ENCODE measurements at places on chromosomes 6 and 20.

DNA sequence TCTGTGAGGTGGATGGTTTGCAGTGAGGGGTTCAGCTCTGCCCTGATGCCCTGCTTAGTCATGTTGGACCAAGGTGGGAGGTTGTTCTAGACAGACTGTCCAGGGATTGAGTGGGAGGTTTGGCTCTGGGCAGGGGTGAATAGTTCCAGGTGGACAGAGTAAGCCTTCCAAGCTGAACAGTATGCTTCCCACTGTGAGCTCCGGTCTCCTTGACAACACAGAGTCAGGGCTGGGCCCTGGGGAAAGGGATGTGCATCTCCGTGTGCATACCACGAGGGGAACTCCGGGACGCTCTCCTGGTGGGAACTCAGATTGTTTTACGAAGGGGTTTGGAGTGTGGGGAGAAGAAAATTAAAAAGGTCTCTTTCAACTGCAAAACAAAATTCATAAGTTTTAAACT, 174.7 kb downstream of the DHX35 start:
- DNase-seq = no peak

DNA sequence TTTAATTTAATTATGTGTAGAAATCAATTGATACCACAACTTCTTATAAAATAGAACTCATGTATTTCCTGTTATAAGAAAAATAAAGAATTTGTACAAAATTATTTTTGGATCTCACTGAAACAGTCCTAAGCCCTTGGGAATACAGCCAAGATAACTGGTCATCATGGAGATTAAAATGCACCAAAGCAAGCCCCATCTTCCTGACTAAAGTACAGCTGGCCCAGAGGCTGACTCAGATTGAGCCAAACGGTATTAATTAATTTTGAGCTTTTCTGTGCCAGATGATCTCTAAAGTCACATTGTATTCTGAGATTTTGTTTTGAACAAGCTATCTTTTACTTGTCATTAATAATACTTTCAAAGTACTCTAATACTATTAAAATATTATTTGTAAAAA, 978.5 kb downstream of the TBC1D32 start:
- no peak for DNase-seq

DNA sequence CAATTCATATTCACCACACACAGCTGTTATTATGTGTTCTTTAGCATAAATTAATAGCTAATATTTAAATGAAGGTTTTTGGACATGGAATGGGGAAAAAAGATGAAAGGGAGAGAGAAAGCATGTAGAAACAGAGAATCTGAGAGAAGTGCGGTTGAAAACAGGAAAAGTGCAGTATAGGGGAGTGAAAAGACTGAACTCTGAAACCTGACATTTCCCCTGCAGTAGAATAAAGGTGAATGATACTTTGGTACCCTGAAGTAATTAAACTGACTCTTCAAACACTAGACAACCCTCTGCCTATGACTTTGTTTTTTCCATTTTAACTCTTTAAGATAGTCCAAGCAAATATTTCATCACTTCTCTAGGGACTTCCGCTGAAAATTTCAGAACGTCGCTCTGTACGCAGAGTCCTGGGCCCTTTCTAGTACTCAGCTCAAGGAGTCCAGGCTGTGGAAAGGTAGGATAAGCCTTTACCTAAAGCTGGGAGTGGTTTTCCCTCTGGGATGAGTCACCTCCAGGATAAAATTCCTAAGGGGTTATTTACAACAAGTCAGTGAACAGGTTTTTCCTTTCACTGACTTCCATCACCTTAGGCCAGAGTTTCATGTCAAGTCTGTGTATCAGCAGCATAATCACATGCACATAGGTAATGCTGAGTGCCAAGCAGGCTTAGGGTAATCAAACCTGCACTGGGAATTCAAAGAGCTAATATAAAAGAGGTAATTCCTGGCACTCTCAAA, 614.5 kb downstream of the PKHD1 start:
- DNase-seq = no peak

- DNase-seq = no peak
Measured at GRCh38 chr20:23159256-23159946, 73.3 kb upstream of the CD93 start.

DNA sequence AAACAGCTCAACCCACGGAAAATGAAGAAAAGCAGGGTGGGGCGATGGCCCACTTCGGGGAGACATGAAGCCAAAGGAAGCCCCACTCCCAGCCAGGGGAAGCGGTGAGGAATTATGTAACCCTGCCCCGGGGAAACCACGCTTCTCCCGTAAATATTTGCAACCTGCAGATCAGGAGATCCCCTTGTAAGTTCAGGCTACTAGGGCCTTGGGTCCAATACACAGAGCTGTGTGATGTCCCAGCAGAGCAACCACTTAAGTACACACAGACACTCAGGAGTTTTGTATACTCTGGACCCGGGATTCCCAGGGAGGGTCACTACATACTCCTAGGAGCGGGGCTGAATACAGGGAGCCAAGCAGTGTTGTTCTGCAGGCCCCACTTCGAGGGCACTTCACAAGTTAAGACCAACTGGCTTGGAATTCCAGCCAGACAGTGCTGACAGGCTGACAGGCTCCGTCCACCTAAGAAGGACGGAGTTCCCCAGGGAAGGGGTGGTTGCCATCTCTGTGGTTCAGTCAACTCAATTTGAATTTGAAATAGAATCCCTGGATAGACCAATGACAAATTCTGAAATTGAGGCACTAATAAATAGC, 301.4 kb upstream of the THEMIS start:
- DNase-seq = no peak

DNA sequence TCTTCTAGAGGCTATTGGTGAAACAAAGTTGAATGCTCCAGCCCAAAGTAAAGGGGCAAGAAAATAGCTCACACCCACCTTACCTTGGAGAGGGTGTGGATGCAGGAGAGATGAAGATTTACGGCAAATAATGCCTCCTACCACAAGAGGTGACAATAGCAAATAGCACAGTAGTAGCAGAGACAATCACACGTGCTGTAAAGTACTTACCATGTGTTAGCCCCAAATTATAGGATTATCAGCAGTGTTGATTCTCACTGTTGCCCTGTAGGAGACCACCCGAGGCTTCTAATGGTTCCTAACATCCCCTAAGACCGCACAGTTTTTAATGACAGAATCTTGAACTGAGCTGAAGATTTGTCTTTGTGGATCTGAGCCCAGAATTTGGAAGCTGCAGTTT, 94.8 kb upstream of the FOXA2 start:
- DNase-seq = no peak

GRCh38 chr6:159149641-159150040, 19.6 kb upstream of the FNDC1 start:
- DNase-seq = no peak

GRCh38 chr6:13495112-13495776, 7.8 kb upstream of the GFOD1 start:
- DNase-seq = no peak

DNA sequence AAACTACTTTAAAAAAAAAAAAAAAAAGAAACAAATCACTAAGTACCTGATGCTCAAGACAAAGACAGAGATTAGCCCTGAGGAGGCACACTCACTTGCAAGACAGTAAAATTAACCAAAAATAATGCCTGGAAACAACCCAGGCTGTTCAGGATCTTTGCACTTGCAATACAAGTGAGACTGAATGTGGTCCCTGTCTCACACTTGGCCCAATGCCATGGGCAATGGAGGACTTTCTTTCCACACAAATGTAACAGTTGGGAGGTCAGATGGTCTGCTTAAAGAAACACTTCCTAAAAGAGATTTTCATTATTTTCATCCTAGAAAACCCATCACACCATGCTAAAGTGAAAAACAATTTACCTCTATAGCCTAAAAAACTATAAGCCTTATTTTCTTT, 16.2 kb downstream of the STAU1 start:
- DNase-seq = no peak

DNA sequence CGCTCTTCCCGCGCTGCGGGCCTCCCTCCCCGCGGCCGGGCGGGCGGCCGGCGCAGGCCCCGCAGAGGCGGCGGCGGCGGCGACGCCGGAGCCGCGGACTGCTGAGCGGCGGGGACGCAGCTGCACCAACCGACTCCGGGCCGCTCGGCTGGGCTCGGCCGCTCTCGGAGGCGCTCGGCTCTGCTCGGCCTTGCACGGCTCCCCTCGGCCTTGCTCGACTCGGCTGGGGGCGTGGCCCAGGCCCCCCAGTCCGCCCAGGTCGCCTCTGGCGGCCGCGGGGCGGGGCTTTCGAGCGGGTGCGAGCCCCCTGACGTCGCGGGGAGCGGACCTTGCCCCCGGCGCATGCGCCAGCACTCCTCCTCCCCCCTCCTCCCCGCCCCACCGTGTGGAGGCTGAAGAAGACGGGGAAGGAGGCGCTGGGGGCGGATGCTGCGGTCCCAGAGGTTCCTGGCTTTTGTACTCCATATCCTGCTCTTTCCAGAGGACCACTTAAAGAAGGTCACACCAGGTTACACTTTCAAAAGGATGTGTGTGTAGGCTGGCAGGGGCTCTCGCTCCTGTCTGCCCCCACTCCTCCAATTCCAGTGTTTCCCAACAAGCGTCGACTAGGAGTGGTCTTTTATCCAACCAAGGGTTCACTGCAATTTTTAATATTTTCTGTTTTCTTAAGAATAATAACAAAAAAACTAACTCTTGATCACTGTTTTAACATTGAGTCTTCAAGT, at the start of gene ZHX3:
ZHX3 (minus strand) TSS at position 186 of the 725 bp plus-strand sequence. CDS start 112,815 bp downstream, outside the sequence.
- peak; percentile 89 for DNase-seq

DNA sequence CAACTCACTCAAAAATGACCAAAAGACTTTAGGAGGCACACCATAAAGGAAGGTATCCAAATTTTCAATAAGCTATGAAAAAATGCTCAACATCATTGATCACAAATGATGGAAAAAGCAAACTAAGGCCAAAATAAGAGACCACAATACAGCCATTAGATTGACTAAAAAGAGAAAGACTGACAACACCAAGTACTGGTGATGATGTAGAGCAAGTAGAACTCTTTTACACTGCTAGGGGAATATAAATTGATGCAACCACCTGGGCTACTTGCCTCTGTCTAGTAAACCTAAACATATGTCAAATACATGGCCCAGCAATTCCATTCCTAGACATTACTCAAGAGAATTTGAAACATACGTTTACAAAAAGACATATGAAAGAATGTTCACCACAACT, 148.6 kb downstream of the GRM4 start:
- no peak for DNase-seq

DNA sequence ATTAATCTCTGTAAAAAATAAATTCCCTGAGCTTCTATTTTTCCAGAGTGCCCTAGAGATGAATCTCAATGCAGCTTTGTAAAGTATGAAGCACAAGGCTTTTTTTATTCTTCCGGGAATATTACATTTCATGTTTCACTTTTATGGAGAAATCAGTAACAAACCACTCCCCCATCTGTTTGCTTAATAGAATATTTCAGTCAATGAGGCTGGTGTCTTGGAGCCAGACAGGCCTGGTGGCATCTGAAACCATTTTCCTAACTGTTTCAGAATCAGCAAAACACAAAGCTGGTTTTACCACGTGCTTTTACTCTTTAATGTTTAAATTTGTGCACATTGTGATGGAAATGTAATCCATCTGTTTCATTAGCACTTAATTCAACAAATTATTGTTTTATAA, 400.8 kb upstream of the HSF2 start:
- DNase-seq = no peak

GRCh38 chr20:21339499-21339898, 36.4 kb downstream of the XRN2 start:
- no peak for DNase-seq

DNA sequence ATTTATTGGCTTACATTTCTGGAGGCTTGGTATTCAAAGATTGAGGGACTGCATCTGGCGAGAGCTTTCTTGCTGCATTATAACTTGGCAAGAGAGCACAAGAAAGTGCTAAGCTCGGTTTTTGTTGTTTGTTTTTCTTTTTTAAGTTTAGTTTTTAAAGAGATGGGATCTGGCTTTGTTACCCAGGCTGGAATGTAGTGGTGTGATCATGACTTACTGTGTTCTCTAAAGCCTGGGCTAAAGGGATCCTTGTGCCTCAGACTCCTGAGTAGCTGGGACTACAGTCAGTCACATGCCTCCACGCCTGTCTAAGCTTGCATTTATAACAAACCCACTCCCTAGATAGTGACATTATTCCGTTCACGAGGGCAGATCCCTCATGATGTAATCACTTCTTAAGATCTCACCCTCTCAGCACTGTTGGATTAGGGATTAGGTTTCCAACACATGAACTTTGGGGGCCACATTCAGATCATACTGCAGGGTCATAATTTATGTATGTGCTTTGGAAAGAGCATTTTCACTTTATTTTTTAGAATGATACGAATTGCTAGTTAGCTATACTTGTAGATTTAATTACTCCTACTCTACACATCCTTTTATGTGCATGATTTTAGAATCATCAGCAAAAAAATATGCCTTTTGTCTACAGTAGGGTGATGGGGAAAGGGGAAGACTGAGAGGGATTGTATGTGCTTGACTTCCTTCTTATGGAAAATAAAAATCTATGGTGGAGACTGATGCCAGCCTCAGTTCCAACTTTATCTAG, 167.8 kb downstream of the JARID2 start:
- DNase-seq = no peak

DNA sequence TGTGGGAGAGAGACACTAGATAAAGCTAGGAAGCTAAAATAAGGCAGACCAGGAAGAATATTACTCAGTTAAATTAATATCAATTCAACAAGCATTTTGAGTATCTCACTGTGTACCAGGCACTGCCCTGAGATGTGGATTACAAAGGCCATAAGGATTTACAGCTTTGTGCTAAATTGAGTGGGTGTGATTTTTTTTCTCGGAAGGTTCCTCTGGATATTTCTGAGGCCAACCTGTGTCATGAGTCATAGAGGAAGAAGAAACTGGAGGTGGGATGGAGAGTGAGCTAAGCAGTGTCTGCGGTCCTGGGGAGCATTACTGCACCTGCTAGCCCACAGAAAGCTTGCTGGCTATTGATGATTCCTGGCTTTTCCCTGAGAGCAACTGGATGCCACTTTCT, 135.2 kb downstream of the RFPL4B start:
- DNase-seq = no peak

GRCh38 chr6:156940221-156940620, 163.0 kb downstream of the ARID1B start:
- DNase-seq = no peak

DNA sequence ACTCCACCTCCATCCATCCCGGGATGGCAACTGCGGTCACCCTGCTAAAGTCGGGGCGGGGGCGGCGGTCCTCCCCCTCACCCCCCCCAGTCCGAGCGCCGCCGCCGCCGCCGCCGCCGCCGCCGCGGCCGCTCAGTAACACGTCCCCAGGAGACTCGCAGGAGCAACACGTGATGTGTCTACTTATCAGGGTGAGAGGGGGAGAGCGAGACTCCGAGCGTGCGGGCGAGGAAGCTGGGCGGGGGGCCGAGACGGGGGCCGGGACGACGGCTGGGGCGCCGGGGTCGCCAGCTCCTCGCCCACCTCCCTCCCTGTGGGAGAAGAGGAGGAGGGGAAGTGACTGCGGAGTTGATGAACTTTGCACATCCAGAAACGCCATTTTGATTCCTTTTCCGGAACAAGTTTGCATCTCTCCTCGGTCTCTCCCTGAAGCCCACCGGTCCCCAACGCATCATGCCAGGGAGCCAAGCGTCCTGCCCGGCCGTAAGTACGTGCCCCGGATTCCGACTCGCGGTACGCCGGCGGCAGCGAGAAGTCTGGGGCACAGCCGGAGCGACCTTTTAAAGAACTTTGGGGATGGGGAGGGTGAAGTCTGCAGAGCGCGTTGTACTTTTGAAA, at the start of gene RREB1:
RREB1 (plus strand) TSS at position 384 of the 618 bp plus-strand sequence. CDS start 73,951 bp downstream, outside the sequence.
- DNase-seq = peak; percentile 38

All from stimulated activated CD8-positive, alpha-beta memory T cell treated with anti-CD3 and anti-CD28 coated beads, Interleukin-12 subunit alpha, Interleukin-12 subunit beta, amount 100 ng/mL, for 1 hour (primary cell).